ENCODE measurements at places on chromosomes 6 and 20.
A peak's percentile ranks its signal among the peaks of the same experiment; 100 is the strongest.

- DNase-seq = peak; percentile 6
Measured at GRCh38 chr6:70811788-70812187, 144.1 kb downstream of the SMAP1 start.

- no peak for DNase-seq
Measured at GRCh38 chr6:36692220-36692619, 5.4 kb upstream of the RAB44 start.

GRCh38 chr20:45555198-45555597 lies 8.0 kb upstream of the EPPIN start:
- DNase-seq = no peak

GRCh38 chr20:13430346-13431002 lies 208.3 kb downstream of the TASP1 start:
- DNase-seq = no peak

DNA sequence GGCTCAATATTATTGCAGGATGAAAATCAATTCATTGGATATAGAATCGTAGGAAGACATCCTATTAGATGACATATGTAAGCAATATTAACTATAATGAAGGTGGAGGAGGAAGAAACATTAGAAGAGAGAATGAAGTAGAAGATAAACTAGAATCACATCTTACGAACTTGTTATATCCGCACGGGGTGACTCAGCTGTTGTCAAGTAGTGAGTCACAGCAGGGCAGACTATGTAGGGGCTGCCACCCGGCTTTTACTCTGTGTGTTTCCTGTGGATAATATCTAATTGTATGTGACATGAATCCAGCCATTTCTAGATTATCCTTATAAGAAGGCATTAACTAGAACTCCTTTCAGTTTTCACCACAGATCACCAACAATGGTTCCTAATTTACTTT lies 520.2 kb downstream of the DOK5 start:
- no peak for DNase-seq

GRCh38 chr20:33843050-33843449 lies 31.9 kb downstream of the CHMP4B start:
- no peak for DNase-seq

DNA sequence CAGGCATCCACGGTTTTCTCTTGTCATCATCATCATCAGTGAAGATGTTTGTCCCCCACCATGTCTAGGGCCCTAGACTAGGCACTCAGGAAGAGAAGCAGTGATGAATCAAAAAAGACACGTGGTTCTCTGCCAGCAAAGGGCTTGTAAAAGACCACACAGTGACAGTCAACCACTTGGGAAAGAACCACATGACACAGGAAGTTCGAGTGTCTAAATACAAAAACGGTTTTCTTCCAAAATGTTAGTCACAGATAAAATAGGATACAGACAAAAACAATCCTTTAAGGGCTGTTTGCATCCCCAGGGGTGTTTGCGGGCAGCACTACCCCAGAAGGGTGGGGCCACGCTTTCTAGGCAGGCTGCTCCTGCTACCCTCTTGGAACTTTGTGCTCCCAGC lies 356.8 kb upstream of the AGPAT4 start:
- DNase-seq = no peak

- no peak for DNase-seq
Measured at GRCh38 chr20:42531508-42531961, 658.2 kb downstream of the PTPRT start.

DNA sequence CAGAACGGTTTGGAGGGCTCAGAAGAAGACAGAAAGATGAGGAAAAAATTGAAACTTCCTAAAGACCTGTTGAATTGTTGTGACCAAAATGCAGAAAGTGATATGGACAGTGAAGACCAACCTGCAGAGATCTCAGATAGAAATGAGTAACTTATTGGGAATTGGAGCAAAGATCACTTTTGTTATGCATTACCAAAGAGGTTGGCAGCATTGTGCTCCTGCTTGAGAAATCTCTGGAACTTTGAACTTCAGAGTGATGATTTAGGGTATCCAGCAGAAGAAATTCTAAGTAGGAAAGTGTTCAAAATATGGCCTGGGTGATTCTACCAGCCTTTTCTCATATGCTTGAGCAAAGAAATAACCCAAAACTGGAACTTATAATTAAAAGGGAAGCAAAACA lies 136.0 kb downstream of the GJA1 start:
- no peak for DNase-seq

DNA sequence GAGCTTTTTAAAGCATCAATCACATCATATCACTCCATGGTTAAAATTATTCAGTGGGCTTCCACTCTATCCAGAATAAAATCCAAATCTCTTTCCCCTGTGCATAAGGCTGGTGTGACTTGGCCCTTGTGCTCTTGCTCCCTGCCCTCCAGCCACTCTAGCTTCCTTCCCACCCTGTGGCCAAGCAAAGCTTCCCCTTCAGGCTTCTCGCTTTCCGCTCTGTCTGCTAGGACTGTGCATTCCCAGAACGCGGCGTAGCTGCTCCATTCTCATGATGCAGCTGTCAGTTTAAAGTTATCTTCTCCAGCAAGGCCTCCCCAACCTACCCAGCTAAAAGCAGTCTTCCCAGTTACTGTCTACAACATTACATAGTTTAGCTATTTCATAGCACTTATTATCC lies 19.4 kb upstream of the KCNK16 start:
- DNase-seq = no peak

All from HFFc6 (cell line).